ENCODE measurements at places on chromosomes 3 and 15.

- no peak for DNase-seq
Measured at GRCh38 chr15:59993950-59994401, 10.1 kb upstream of the FOXB1 start.

- no peak for DNase-seq
Measured at GRCh38 chr3:197471221-197472010, 84.4 kb downstream of the BDH1 start.

DNA sequence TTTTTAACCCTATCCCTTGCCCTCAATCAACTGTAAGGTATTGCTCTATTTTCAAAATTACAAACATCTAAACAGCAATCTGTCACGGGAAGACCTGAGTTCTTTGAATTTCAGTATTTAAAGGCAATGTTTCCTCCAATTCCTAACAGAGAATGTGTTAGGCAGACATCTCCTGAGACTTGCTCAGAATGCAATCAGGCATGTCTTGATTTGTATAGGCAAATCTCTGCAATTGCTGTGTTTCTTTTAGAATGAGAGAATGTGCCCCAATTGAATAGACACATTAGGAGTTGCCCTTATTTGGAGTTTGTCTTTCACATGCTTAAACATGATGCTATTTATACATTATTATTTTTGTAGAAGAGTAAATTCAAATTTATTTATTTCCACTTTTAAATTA lies 205.6 kb downstream of the CADM2 start:
- no peak for DNase-seq

GRCh38 chr3:130725746-130726145 lies 20.9 kb downstream of the PIK3R4 start:
- DNase-seq = no peak

DNA sequence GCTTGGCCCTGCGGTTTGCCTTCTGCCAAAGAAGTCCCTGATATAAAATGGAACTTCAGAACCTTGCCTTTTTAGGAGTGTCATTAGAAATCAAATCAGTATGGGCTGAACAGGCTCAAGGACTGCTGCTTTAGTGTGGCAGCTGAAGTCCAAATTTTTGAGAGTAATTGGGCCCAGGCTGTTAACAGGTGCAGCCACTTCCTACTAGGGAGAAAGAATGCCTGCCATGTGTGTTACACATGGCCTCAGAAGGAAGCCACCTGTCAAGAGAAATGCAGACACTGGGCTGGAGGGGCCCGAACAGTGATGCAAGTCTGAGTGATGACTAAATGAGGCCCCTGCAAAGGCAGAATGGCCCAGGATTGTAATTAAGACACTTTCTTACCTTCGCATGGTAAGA lies 786.7 kb upstream of the CFAP20DC start:
- DNase-seq = no peak

- DNase-seq = no peak
Measured at GRCh38 chr3:151814588-151814987, 672 bp downstream of the AADAC start.

DNA sequence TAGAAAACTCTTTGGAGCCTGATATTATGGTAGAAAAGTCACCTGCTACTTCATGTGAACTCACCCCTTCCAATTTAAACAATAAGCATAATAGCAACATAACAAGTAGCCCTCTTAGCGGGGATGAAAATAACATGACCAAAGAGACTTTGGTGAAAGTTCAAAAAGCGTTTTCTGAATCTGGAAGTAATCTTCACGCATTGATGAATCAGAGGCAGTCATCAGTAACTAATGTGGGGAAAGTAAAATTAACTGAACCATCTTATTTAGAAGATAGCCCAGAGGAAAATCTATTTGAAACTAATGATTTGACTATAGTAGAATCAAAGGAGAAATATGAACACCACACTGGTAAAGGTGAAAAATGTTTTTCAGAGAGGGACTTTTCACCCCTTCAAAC lies 5.1 kb upstream of the SCG5 start:
- DNase-seq = no peak

GRCh38 chr3:183572935-183573334 lies 17.4 kb upstream of the KLHL6 start:
- no peak for DNase-seq

- no peak for DNase-seq
Measured at GRCh38 chr3:107739227-107739626, 216.5 kb downstream of the BBX start.

DNA sequence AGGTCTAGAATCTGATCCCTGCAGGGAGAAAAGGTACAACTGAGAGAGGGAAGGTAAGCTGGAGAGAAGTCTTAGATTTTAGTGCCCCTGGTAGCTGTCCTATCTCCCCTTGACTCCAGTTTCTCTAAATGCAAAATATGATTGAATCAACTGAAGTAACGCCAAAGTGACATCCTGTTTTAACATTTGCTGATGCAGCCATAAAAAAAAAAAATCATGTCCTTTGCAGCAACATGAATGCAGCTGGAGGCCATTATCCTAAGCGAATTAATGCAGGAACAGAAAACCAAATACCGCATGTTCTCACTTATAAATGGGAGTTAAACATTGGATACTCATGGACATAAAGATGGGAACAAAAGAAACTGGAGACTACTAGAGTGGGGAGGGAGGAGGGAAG lies 42.4 kb upstream of the LCTL start:
- no peak for DNase-seq

DNA sequence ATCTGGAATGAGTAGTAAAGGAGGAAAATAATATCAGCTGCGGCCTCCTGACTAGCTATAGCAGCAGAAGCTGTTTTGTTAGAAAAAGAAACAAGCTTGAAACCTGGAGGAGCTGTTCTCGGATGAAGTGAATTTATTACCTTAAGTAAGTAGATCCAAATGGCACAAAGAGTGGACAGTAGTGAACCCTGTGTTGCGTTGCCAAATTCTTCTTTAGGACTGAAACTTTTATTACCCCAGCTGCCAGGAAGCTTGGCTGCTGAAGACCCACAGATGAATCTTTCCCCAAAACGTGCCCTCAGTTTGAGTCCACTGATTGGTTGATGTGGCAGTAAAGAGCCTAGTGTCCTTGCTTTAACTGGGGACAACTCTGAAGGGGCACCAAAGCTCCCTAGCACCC lies 366.8 kb upstream of the GBE1 start:
- DNase-seq = no peak

DNA sequence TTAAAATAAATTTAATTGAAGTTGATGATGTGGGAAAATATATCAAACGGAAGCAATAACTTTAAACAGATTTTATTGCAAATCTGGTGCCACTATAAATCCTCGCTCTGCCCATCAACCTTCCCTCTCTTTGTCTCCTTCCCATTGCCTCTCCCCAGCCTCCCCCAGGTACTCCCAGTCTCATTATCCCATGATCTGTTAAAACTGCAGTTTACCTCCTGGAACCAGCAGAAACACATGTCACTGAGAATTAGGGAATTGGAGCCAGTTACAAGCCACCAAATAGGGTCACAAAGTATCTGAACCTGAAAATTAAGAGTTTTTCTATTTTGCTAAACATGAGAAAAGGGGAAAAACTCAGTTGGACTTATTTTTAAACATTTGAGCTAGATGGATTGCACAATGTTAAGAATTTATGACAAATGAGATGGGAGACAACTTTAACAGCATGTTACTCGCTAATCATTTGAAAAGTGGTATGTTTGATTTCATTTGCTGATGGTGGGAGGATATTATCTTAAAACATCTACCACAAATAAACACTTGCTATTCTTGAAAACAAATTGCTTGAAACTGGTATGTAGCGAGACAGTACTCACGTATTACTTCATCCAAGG lies 2.4 kb downstream of the PLCH1 start:
- no peak for DNase-seq

DNA sequence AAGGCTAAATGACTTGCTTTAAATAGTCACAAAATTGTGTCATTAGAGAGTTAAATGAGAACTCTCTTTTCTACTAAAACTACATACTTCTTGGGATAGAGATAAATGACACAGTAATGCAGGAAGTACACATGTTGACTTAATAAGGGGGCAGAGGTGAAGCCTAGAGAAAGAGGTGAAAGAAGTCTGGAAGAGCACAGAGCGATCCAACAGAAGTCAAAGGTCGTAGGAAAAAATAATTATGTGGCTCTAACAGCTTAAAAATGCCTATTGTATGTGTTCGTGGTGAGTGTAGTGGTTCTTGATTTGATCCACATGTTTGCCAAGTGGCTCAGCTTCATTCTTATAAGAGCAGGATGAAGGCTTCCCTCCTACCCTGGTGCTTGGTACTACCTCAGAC lies 61.7 kb downstream of the TMEM212 start:
- DNase-seq = no peak

GRCh38 chr3:142888481-142889211 lies at the start of gene PCOLCE2:
PCOLCE2 (minus strand) TSS chr3:142889083; CDS start chr3:142888896, 187 bp downstream.
- no peak for DNase-seq

DNA sequence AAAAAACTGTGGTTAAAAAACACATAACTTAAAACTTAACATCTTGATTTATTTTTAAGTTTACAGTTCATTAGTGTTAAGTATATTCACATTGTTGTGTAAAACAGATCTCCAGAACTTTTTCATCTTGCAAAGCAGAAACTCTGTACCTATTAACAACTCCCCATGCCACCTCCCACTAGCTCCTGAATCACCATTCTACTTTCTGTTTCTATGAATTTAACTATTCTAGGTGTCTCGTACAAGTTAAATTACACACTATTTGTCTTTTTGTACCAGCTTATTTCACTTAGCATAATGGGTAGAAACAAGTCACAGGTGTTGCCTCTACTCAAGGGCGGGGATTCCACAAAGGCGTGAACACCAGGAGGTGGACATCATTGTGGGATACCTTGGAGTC lies 43.2 kb downstream of the CRTC3 start:
- no peak for DNase-seq

DNA sequence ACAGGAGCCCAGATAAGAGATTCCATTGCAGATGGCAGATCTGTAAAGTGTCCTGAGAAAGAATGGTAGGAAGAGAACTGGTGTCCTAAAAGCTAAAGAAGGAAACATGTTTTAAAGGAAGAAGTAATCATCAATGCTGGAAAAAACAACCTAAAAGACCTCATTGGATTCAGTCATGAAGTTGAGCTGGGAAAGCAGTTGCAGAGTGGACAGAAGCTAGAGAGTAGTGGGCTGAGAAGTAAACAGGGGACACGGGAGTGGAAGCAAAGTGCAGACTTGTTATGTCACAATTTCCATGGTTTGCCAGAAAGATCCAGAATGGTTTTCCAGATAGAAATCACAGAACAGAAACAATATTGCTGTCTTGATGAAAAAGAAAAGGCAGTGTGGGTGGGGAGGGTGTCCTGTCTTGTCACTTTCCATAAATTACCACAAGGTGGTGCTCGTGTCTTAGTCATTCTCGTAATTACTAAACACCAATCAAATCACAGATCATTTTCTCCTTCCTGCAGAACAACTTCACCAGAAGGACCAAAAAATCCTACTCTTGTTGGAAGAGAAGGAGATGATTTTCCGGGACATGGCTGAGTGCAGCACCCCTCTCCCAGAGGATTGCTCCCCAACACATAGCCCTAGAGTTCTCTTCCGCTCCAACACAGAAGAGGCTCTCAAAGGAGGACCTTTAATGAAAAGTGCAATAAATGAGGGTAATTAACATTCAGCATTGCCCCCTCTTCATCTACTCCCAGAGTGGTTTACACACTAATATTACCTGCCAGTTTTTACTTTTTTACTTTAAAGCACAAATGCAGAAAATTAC lies 64.5 kb downstream of the KLHL25 start:
- DNase-seq = peak; percentile 36

DNA sequence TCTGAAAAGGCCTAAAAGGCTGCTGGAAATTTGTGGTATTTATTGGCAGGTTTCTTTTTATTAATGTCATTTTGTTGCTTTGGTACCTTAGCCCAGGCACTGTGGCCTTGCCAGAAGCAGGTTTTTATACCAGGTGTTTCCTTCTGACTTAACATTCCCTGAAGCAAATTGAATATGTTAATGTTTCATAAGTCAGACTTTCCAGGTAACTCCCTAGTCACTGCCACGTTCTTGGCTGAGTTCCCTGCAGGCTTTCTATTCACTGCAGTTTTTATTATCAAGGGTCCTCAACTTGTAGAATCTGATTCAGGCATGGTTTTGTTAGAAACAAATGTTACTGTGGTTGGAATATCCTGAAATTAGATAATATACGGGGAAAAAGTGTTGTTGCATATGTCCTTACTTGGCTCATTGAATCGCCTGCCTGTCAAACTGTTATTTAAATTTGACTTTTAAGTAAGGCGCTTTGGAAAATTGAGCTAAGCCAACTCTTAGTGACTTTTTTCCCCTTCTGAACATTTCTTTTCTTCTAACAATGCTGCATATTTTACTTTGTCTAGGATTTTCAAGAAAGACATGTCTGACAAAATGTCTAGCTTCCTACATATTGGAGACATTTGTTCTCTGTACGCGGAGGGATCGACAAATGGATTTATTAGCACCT lies 22.9 kb downstream of the ITPR1 start:
- no peak for DNase-seq

GRCh38 chr3:45486136-45486535 lies 97.8 kb downstream of the LARS2 start:
- no peak for DNase-seq

Data from T-helper 2 cell treated with Interferon-gamma antibody and Interleukin-4, amounts not matched to agents 5 μg/mL and 100 μg/mL, for 36 hours (primary cell).